Stimulated activated CD8-positive, alpha-beta memory T cell treated with anti-CD3 and anti-CD28 coated beads, Interleukin-4, amount 100 ng/mL, for 24 hours (primary cell): ENCODE measurements at places on chromosomes 1 and 21.

- no peak for DNase-seq
Measured at GRCh38 chr1:68115308-68115707, 64.9 kb upstream of the DIRAS3 start.

GRCh38 chr1:47709872-47710231 is 272.0 kb downstream of the FOXD2 start:
- DNase-seq: no peak

DNA sequence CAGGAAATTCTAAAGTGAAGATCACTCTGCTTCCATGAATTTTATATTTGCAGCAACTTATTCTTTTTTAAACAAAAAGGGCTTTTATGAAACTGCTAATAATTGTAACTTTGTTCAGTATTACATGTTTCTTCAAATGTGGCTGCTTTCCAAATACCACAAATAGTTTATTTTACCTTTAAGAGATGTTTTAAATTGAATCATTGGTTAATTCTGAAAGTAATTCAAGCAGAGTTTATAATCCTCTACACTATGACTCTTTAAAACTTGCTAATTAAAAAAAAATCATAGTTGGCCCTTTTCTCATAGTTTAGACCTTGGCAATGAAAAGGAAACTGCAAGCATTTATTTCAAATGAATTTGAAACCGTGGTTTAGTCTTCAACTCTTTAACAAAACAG is 59.6 kb downstream of the SDCCAG8 start:
- no peak for DNase-seq

DNA sequence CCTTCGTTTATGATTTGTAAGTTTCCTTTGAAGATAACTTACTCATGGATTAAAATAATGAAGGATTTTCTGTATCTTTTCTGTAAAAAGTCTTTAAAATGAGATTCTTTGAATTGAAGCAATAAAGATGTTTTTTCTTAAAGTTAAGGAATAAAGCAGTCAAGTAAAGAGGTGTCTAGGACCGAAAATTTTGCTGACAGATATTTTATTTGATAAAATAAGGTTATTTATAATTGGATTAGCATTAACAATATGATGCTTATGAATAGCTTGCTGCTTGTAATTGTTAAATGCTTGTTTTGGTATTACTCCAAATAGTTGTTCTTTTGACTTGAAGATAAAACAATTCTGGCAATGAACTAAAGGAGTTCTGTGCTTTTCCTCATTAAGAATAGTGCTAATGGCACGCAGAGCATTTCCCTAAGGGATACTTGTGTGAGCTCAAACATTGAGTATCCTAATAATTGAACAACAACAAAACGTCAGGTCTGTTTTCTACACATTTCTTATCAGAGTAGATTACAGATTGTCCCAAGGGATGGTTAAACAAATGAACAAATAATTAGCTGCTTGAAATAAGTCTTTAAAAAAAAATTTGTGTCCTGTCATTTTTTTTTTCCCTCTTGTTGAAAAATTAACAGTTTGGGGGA is 16.6 kb downstream of the TSNAX start:
- no peak for DNase-seq
